Germinal center (tissue), 1 donor: ENCODE measurements at places on chromosomes 13 and 19.
A peak's percentile ranks its signal among the peaks of the same experiment; 100 is the strongest.

DNA sequence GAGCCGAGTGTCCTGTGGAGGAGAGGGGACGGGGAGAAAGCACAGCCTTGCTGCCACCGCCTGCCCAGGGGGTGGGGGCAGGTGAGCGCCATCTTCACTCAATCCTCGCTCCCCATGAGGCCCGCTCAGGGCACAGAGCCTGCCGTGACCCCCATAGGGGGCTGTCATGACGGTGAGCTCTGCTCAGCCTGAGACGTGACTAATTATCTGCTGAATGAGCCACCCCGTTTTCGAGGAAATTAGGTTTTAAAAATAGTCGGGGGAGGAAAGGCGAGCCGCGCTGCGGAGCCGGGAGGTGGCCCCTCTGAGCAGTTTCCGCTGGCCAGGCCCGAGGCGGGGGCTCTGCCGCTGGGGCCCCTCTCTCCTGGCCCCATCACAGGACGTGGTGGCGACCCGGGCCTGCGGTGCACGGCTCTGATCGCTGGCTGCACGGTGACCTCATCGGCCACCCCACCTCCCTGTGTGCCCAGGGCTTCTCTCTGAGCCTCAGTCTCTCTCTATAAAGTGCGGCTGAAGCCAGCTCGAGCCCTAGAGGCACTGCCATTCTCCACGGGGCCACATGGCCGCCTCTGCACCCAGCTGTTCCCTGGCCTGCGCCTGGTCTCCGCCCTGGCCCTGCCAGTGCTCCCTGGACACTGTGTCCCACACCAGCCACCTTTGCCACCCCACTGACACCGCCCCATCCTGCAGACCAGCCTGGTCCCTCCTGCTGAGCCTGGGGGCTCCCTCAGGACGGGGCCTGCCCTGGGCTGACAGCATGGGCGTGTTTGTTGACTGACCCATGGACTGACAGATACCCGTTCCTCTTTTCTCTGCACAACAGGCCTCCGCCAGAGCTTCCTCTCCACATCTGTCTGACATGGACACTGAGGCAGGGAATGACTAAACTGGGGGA lies 28.3 kb downstream of the PIP5K1C start:
- no peak for DNase-seq

GRCh38 chr19:35144600-35145436 lies 1.8 kb downstream of the FXYD7 start:
- DNase-seq: no peak

GRCh38 chr13:109651854-109652253 lies 134.5 kb downstream of the IRS2 start:
- no peak for DNase-seq

DNA sequence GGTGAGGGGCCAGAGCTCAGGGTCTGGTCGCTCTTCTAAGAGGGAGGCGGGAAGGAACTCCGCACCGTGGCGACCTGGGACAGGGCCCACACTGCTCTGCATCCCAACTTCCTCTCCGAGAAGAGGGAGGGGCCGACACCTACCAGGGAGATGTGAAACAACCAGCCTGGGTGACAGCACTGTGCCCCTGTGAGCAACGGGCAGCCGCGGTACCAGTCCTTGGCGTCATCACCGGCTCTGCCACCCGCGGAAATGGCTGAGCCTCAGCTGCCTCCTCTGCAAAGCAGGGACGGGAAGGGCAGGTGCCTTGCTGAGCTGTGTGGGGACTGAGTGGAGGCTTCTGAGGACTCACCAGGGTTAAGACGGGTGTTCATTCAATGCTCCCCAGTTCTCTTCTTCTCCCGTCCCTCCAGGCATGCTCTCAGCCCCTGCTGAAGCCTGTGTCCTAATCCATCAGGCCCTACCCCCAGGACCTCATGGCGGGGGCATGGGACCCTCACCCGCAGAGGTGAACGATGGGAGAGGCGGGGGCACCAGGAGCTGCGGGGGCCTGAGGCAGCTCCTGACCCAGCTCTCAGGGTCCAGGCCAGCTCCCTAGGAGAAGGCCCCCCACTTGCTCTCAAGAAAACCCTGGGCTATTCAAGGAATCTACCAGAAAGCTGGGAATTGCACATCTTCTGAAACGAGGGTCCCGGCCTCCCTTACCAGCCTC lies 9.3 kb downstream of the ZNF787 start:
- DNase-seq: peak; percentile 84

- no peak for DNase-seq
These were observed 63.7 kb upstream of the NPAS1 start for GRCh38 chr19:46955813-46956371.

DNA sequence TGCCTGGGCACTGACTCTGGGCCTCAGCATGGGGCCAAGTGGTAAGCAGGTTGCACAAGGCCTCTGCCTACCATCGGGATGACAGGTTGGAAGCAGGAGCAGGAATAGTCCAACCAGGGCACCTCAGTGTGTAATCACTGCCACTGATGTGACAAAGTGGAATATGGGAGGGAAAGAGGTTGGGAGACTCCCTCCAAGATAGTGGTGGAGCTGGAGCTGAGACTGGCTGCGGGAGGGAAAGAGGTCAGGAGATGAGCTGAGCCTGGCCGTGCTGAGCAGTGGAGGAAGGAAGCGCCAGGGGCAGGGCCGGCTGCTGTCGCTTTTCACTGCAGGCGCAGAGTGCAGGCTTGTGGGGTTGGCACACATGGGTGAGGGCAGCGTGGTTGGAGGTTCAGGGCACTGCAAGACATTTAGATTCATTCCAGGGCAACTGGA lies 6.8 kb downstream of the UPF3A start:
- no peak for DNase-seq

- DNase-seq: no peak
These were observed 8.6 kb downstream of the SPHK2 start for GRCh38 chr19:48627865-48628314.

DNA sequence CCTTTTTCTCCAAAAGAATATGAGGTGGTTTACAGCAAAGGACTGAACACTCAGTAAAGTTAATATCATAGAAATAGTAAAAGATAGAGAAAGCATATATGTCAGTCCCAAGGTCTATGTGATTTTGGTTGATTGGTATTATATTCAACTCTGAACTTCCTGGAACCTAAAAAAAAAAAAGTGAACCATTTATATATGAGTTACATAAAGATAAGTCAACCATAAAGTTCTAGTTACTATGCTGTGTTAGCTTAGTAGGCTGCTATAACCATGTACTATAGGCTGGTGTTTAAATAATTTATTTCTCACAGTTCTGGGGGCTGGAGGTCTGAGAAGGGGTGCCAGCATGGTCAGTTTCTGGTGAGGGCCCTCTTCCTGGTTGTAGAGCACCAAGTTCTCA lies 475.6 kb downstream of the KLF12 start:
- DNase-seq: no peak
